ENCODE measurements at places on chromosomes 1 and 21.

- no peak for DNase-seq
Measured at GRCh38 chr1:63624911-63625310, 31.7 kb downstream of the PGM1 start.

DNA sequence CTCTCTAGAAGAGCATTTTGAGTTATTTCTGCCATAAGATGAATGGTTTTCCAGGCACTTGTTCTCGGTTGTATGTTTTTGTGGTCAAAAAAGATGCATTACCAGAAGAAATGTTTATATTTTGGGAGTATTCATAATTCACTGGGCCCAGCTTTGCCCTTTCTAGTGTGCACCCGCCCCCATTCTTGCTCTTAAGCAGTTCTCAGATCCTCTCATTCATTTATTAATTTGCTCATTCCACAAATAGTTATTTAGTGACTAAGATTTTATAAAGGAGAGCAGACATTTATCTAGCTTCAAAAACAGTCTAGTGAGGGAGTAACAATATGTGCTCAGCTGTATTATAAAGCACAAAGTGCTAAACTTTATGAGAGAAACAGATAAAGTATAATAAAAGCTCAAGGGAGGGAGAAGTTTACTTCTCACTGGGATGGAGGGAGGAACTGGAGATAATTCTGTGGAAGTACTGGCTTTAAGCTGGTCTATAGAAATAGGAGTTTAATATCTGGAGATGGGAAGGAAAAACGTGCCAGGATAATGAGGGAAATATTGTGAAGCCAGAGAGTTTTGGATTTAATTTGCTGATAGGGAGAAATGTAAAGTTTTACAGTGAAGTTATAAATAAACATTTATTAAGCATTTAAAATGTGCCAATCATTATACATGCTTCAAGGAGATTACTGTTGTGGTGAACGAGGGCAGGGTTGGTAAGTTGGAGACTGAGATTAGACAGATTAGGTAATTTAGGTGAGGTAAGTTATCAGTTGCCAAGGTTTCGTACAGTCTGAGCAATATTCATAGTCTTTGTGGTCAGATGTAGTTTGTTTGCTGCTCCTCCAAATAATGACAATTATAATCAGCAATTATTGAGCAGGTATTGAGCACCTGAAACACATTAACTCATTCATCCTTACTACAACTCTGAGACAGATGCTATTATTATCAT is 9.1 kb upstream of the MACF1 start:
- DNase-seq: no peak

DNA sequence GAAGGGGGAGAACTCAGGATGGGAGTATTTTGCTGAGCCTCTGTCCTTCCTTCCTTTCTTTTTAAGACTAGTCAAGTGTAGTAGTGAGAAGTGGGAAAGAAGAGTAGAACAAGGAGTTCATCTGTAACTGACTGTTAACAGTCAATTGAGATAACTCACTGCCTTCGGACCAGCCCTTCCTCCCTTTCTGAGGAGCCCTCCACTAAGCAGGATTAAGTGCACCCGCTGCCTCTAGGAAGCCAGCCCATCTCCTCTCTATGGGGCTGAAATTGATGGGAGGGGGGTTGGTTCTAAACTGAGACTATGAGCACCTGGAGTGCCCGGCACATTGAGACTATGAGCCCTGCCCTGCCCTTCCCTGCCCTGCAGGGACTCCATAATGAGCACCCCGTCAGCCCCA is 72.7 kb upstream of the TINAGL1 start:
- no peak for DNase-seq

- no peak for DNase-seq
Measured at GRCh38 chr1:47823040-47823808, 174.0 kb downstream of the TRABD2B start.

GRCh38 chr1:218592688-218593087 is 247.6 kb downstream of the TGFB2 start:
- no peak for DNase-seq

DNA sequence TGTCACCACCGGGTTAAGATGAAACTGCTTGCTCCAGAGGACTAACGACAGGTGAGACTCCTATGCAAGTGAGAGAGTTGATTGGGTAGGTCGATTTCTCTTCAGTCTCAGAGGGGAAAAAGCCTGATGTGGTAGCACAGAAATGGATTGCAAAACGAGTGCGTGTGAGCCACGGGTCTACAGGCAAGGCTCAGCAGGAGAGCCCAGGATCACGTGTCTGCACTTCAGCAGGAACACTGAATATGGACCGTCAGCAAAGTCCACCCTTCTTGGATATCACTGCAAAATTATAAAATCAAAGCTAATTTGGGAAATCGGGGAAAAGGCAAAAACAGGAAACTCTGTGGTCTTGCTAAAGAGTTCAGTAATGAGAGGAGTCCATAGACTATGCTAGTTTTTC is 107.7 kb upstream of the ZNF648 start:
- DNase-seq: no peak

DNA sequence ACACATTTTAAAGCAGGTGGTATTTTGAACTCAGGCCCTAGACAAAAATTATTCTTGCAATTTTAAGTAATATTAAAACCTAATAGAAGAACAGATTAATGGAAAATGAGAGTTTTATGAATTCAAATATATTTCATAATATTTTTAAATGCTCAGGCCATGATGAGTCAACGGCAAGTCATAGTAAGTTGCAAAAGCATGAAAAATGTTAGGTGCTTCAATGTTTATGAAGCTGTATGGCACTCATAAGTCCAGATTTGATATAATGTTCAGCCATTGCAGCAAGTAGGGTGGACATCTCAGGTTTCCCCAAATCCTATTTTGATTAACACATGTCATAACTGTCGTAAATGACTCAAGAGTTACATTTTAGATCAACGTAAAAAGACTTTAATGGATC is 112.6 kb downstream of the GRIK1 start:
- DNase-seq: no peak

- DNase-seq: no peak
Measured at GRCh38 chr21:36749935-36750575, 51.1 kb downstream of the SIM2 start.

GRCh38 chr1:82319546-82319945 is 518.8 kb downstream of the ADGRL2 start:
- no peak for DNase-seq

DNA sequence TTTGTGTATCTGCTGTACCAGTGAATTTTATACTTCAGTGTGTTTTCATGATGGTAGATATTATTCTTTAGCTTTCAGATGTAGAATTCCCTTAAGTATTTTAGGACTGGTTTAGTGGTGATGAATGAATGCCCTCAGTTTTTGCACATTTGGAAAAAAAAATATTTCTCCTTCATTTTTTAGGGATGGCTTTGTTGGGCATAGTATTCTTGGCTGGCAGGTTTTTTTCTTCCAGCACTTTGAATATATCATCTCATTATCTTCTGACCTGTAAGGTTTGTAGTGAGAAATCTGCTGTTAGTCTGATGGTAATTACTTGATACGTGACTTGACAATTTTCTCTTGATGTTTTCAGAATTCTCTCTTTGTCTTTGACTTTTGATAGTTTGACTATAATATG is 66.8 kb downstream of the XPR1 start:
- no peak for DNase-seq

DNA sequence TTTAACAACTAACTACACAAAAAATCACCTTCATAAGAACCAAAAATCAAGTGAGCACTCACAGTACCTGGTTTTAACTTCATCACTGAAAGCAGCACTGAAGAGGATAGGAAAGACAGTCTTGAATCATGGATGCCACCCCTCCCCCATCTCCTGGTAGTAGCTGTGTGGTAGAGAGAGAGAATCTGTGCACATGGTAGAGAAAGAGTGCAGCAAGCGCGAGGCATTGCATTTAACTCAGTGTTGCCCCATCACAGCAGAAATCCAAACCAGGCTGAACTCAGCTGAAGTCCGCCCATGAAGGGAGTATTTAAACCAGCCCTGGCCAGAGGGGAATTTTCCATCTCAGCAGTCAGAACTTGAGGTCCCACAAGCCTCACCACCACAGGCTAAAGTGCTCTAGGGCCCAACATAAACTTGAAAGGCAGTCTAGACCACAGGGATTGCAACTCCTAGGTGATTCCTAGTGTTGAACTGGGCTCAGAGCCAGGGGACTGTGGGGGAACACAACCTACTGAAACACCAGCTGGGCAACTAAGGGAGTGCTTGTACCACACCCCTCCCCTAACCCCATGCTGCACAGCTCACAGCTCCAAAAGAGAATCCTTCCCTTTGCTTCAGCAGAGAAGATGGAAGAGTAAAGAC is 38.4 kb downstream of the VAV3 start:
- no peak for DNase-seq

DNA sequence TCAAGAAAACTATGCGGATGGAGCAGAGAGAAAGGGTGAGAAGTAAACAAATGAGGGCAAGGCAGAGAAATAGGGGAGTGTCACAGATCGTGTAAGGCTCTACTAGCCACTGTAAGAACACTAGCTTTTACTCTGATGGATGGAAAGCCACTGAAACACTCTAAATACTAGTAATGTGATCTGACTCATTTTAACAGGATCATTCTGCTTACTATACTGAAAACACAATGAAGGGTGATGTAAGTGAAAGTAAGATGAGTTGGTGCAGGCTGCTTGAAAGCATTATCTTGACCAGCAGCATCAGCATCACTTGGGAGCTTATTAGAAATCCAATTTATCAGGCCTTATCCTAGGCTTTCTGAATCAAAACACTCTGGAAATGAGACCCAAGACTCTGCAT is 32.7 kb downstream of the TUT4 start:
- DNase-seq: no peak

DNA sequence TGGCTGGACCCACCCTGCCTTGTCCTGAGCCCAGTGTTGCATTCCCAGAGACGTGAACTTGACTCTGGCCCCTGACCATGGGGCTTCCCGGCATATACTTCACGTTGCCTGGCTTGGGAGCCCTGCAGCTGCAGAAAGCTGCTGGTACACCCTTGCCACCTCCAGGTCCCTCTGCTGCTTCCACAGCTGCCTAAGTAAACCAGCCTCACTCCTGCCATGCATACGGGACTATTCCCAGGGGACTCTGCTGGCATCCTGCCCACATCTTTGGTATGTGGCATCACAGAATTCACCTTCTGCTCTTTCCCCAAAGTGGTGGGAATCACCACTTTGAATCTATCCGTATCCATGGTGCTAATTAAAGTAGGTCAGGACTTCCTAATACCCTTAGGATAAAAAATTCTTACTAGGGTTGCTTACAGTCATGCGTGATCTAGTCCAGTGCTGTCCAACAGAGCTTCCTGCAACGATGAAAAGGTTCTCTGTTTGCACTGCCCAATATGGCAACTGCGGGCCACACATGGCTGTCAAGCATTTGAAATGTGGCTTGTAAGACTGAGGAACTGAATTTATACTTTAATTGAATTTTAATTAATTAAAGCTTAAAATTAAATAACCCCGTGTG is 203.0 kb downstream of the GRIK3 start:
- no peak for DNase-seq

DNA sequence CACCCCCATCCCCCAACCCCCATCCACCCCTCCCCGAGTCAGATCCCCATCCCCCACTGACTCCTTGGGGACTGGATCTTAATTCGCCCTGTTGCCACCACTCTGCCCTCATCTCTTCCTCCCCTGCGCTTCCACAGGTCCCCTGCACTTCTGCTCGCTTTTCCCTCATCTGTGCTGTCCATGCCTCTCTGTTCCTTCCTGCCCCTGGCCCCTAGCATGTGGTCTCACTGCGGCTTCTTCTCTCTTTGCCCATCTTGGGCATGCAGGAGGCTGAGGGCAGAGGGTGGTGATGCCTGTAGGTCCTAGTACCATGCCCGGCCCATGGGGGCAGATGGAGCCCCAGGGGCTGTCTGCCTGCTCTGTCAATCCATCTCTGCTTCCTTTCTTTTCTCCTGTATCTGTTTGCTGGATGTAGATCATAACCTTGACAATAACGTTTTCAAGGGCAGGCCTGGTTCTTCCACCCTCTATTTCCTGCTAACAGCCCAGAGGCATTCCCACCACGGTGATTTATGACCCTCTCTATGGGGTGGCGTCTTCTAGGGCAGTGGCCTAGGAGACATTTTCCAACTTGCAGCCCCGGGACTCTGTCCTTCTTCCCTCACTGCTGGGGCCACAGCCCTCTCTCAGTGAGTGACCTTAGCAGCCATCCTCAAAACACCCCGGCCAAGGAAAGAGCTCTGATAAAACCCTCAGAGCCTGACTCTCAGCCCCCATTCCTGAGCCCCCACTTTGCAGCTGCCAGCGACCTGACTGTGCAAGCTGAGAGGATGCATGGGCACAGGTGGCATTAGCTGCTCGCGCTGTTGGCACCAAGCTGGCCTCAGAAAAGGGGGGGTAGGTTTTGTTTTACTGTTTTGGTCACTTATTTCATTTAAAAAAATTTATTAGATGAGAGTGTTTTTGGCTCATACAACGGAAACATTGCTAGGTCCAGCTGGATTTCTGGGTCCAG is 33.9 kb downstream of the TMEM51 start:
- no peak for DNase-seq

- no peak for DNase-seq
Measured at GRCh38 chr1:41963636-41964035, 44.9 kb upstream of the HIVEP3 start.

DNA sequence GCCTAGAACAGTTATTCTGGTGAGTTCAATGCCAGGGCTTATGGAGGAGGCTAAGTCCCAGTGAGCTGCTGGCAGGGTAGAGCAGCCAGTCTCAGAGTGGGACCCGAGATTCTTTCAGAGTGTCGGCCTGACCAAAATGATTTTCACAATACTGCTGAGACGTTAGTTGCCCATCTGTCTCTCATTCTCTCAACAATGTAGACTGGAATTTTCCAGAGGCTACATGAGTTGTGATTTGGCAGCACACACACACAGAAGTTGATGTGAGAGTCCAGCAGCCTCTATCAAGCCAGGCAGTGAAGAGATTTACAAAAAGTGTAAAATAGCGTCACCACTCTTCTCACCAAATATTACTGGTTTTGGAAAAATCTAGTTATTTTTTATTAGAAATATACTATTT is 21.7 kb downstream of the CACNA1S start:
- DNase-seq: no peak

GRCh38 chr1:102661481-102661880 is 446.8 kb downstream of the COL11A1 start:
- DNase-seq: no peak

Data from GDM1 (cell line).